NCI-H446 (cell line): ENCODE measurements at places on chromosomes 3 and 15.

- DNase-seq, result no peak
These were observed 100.6 kb downstream of the CYP19A1 start for GRCh38 chr15:51237816-51238215.

- DNase-seq, result peak; percentile 84
These were observed 1270.8 kb downstream of the ROBO1 start for GRCh38 chr3:78497021-78497420.

GRCh38 chr15:96424674-96425073 is 94.2 kb downstream of the NR2F2 start:
- no peak for DNase-seq

DNA sequence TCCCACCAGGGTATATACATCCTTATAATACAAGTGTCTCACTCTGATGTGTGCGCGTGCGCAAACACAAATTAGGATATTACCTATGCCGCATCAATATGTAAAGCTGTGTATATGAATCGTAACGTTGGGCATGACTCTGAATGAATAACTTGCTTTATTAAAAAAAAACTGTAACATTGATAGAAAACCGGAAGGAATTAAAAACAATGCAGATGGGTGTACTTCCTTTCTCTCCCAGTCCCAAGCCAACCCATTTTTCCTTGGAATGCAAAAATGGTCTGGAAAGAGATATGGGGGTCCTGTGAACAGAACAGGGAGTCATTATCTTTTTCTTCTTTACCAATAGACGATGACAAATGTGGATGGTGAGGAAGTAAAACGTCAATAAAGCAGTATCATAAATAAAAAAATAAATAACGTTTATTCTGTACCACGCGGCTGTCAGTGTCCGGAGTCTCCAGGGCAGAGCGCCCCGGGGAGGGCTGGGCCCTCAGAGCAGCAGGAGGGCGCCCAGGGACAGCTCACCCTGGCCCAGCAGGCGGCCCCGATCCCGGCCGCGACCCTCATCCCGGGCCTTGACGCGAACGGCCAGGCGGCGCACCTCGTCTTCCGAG is 1.6 kb downstream of the C2CD4B start:
- DNase-seq, result no peak

GRCh38 chr15:36313021-36313420 is 266.4 kb upstream of the CDIN1 start:
- DNase-seq, result no peak

- no peak for DNase-seq
These were observed 89.7 kb upstream of the CMC1 start for GRCh38 chr3:28151608-28152228.
